Uterus (tissue), 4 donors: ENCODE measurements at places on chromosomes 12 and 14. TPM values are rescaled to one million over a fixed set of nuclear protein-coding genes. Genes with fewer than 3 reads are reported as not detected.

GRCh38 chr14:75264036-75264435 is 14.6 kb upstream of the FOS start:
- DNase-seq, result no peak
- no peak overlapping the region for H3K4me3 ChIP-seq
- peaks cover 11% of the 10 kb centered on the region for H3K4me1 ChIP-seq

GRCh38 chr12:85688837-85689236 is 147.4 kb downstream of the RASSF9 start:
- no peaks in the 10 kb centered on the region for H3K4me1 ChIP-seq
- H3K4me3 ChIP-seq, result no peak overlapping the region
- no peaks in the 10 kb centered on the region for H3K27me3 ChIP-seq
- H3K36me3 ChIP-seq, result no peaks in the 10 kb centered on the region

DNA sequence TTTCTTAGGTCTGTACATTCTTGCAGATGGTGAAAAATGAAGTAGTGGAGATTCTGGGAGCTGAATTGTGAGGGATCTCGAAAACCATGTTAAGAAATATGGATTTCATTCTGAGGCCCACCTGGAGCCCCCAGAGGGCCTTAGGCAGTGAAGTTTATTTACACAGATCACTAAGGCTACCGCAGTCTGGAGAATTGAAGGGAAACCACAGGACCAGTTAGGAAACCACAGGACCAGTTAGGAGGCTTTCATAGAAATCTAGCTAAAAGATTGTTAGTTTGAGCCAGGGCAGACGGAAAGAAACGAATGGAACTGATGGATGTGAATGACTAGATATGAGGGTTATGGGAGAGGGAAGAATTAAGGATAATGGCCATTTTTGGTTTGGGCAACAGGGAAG is 7.2 kb downstream of the CBLN3 start:
- H3K36me3 ChIP-seq, result no peaks in the 10 kb centered on the region
- no peak overlapping the region for H3K27ac ChIP-seq
- no peak for DNase-seq
- H3K27me3 ChIP-seq, result no peaks in the 10 kb centered on the region
- H3K4me3 ChIP-seq, result no peak overlapping the region

GRCh38 chr12:13130981-13131380 is 27.5 kb upstream of the GSG1 start:
- H3K36me3 ChIP-seq, result no peaks in the 10 kb centered on the region
- no peak overlapping the region for H3K27ac ChIP-seq
- no peak overlapping the region for H3K4me3 ChIP-seq

Gene LRRC23
- 9.5 TPM for total RNA-seq

Gene PRMT5
- total RNA-seq, result 78.0 TPM

Gene NOVA1
- 24.1 TPM for total RNA-seq

- no peak for DNase-seq
- no peak overlapping the region for H3K27ac ChIP-seq
- no peaks in the 10 kb centered on the region for H3K27me3 ChIP-seq
- no peaks in the 10 kb centered on the region for H3K36me3 ChIP-seq
- no peak overlapping the region for H3K4me3 ChIP-seq
Observed at GRCh38 chr12:93173178-93173957, 204.4 kb upstream of the NUDT4 start.

Gene SLC5A8
- not detected for total RNA-seq

DNA sequence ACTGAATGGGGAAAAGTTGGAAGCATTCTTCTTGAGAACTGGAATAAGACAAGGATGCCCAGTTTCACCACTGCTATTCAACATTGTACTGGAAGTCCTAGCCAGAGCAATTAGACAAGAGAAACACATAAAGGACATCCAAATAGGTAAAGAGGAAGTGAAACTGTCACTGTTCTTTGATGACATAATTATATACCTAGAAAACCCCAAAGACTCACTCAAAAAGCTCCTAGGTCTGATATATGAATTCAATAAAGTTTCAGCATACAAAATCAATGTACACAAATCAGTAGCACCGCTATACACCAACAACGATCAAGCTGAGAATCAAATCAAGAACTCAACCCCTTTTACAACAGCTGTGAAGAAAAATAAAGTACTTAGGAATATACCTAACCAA is 157.3 kb upstream of the DDHD1 start:
- no peaks in the 10 kb centered on the region for H3K4me1 ChIP-seq
- no peak overlapping the region for H3K27ac ChIP-seq
- no peak overlapping the region for H3K4me3 ChIP-seq

GRCh38 chr12:85781766-85782165 is 54.4 kb downstream of the RASSF9 start:
- H3K36me3 ChIP-seq, result no peaks in the 10 kb centered on the region
- no peak overlapping the region for H3K27ac ChIP-seq
- no peak overlapping the region for H3K4me3 ChIP-seq
- DNase-seq, result no peak
- no peaks in the 10 kb centered on the region for H3K4me1 ChIP-seq

GRCh38 chr12:8612629-8613028 is at the start of gene AICDA:
TSS of gene AICDA (minus strand) at chr12:8612859. CDS start at chr12:8612767, 92 bp downstream.
- H3K4me3 ChIP-seq, result no peak within 1 kb of the TSS
- no peak for DNase-seq
- no peaks in the 10 kb centered on the region for H3K4me1 ChIP-seq
- no peaks in the 10 kb centered on the region for H3K27me3 ChIP-seq
- no peak within 1 kb of the TSS for H3K27ac ChIP-seq
- H3K36me3 ChIP-seq, result no peaks in the 10 kb centered on the region

Gene G2E3
- 11.2 TPM for total RNA-seq
